ENCODE measurements at places on chromosomes 5 and 9.
A peak's percentile ranks its signal among the peaks of the same experiment; 100 is the strongest.

DNA sequence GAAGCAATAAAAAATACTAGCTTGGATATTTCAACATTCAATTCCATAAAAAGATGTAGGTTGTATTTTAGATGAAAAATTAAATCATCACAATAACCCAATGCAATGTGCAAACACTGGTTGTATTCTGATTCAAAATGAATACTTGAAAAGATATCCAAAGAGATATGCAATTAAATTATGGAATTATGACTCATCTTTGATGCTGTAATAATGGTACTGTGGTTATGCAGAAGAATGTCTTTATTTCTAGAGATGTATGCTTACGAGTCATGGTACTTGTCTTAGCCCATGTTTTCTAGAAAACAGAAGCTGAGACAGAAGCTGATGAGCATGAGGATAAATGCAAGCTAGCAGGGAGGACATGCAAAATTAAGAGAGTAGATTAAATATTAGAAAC, 1941.4 kb upstream of the NUDT12 start:
- DNase-seq: no peak

GRCh38 chr5:89106480-89106879, 223.5 kb upstream of the MEF2C start:
- no peak for DNase-seq

- no peak for DNase-seq
Observed at GRCh38 chr5:172745838-172746237, 25.2 kb downstream of the DUSP1 start.

GRCh38 chr5:36948041-36948440, 71.5 kb downstream of the NIPBL start:
- DNase-seq: no peak

DNA sequence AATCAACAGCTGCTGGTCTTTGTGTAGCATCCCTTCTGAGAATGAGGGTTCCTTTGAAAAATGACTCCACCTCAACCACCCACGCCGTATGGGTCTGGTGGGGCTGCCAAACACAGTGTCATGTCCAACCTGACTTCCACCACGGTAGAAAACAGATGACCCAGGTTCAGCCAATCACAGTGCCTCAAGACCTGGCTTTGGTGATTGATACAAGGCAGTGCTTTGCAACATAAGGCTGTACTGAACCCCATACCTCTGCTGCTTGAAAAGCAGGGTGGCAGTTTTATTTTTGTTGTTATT, 11.5 kb upstream of the TGFBR1 start:
- DNase-seq: peak; percentile 71

GRCh38 chr5:32436553-32437242, 7.8 kb downstream of the ZFR start:
- no peak for DNase-seq

DNA sequence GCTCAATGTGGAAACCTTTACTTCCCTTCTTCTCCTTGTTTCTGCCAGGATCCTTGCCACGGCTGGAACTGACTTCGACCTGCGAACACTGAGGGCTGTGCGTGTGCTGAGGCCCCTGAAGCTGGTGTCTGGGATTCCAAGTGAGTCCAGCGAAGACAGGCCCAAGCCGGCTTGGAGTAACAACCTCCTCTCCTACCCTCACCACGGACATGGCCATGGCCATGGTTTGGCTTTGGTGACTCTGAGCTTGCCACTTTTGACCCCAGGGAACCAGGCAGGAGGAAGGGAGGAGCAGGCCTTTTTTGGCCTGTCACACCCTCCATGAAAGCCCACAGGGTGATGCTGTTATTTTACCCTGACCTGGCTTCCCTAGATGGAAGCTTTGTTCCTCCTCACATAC, 35.5 kb downstream of the CACNA1B start:
- DNase-seq: no peak

- no peak for DNase-seq
Observed at GRCh38 chr5:171850324-171850947, 64.8 kb downstream of the SMIM23 start.

DNA sequence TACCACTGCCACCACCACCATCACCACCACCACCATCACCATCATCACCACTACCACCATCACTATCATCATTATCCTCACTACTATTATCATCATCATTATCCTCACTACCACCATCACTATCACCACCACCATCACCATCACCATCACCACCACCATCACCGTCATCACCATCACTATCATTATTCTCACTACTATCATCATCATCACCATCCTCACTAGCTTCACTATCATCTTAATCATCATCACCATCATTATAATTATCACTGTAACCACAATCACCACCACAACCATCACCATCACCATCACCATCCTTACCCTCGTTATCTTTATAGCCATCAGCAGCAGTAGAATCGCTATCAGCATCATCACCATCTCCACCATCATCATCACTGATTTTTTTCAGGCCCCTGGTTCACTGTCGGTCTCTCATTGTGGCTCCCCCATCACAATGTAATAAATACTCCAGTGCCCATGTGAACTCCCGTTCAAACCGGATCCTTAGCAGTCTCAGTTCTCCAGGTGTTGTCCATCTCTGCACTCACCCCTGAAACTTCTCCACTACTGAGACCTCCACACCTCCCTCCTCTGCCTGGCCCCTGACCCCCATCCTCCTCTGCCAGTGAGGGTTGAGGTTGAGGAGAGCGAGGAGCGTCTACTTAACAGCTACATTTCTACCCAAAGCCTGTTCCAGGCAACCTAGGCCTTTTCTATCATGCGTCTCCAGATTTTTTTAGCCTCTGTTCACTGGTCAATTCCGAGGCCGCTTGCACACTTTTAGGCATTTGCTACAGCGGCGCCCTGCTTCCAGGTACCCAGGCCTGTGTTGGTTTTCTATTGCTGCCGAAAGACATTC, 238.2 kb downstream of the PBX3 start:
- DNase-seq: no peak

DNA sequence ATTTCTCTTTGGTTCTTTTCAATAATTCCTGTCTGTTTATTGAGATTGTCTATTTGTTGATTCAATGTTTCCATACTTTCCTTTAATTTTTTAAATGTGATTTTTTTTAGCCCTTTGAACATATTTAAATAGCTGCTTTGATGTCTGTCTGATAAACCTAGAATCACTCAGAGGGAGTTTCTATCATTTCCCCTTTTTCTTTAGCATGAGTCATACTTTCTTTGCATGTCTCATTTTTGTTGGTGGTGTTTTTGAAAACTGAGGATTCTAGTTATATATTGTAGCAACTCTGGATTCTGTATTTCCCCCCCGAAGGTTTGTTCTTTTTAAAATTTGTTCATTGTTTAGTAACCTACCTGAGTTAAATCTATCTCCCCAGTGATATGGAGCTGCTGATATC, 24.2 kb upstream of the ZNF618 start:
- no peak for DNase-seq

DNA sequence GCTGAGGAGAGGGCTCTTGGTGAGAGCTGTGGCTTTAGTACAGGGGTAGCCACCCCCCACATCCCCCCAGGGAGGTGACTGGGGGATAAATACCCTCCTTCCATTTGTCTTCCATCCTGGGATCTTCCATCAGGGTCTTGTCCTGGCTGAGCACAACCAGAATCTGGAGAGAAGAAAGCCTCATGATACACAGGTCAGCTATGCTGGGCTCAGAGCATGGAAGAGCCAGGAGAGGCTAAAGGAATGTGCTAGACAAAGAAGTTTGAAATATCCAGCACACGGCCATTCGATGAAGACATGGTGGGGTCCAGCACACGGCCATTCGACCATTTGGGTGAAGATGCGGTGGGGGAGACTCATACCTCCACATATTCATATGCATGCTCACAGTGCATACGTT, 30.0 kb downstream of the ROPN1L start:
- no peak for DNase-seq

- DNase-seq: no peak
Observed at GRCh38 chr5:123412206-123412605, 11.0 kb downstream of the CEP120 start.

DNA sequence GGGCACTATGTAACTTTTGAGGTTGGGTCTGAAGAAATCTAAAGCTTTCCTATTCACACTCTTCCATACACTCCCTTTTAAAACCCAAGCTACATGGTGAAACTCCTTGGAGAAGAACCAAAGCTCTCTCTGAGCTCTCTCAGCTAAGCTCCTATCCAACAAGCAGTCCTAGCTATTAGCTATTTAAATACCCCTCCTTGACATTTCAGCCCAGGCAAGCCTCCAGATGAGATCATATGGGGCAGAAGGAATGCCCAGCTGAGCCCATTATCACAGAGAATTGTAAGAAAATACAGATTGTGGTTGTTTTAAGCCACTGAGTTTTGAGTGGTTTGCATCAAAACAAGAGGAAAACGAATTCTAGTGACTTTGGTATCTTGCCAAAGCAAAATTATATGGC, 15.2 kb downstream of the HSPB3 start:
- DNase-seq: no peak

DNA sequence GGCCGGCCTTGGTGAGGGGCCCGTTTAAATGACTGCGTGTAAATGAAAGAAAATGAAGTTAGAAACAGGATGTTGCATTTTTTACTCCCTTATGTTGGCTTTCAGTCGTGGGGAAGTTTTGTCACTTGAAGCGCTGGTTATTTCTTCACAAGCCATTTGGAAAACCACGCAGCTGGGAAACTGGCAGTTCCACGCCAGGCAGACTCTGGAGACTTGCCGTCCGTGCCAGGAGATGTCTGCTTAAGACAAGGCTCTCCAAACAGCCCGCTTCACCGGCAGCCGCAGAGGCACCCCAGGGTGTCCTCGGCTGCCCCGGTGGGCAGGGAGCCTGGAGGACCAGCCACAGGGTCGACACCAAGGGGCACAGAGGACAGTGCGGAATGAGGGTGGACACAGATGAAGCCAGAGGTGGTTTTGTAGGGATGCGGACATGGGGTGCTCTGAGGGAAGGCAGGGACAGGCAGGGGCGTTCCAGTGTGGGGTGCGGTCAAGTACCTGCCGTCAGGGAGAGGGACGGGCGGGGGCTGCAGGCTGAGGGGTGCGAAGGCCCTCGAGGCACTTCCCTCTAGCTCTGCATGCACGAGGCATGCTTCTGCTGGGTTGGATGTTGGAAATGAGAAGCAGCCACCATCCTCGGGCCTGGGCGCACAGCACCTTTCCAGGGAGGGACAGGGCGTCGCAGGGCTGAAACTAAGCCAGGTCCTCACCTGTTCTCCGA, 11.1 kb upstream of the AJM1 start:
- DNase-seq: no peak

DNA sequence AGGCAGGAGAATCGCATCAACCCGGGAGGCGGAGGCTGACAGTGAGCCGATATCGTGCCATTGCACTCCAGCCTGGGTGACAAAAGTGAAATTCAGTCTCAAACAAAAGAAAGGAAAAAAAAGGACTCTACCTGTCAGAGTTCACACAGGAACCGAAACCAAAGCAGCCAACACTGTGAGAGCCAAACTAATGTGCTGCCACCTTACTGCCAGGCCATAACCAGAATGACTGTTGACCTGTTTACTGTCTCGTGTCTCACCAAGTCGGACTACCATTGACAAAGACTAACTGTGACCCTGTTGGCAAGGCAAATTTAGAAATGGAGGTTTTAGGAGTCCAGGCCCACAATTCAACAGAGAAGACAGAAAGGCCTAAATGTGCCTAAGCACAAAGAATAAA, 112.4 kb downstream of the ANXA2R start:
- DNase-seq: no peak

GRCh38 chr9:69153707-69154521, 20.2 kb upstream of the TJP2 start:
- no peak for DNase-seq

- no peak for DNase-seq
Observed at GRCh38 chr5:58261605-58262004, 198.3 kb downstream of the PLK2 start.

- no peak for DNase-seq
Observed at GRCh38 chr5:116388564-116389258, 185.9 kb downstream of the SEMA6A start.

DNA sequence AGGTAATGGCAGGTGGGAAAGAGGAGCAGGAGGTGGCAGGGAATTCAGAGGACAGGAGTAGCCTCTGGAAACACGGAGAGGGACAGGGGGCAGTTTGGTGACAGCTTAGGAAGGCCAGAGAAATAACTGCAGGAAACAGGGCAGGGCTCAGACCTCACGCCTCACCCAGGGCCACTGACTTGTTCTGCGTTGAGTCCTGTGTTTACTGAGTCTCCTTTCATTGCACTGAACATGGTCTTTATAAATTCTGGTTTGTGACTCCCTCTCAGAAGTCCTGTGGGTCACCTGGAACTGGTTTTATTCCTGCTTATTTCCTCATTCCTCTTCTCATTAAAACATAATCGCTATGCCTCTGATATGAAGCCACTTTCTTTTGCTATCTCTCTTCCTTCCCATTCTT, 55.2 kb upstream of the ZNF622 start:
- DNase-seq: no peak

DNA sequence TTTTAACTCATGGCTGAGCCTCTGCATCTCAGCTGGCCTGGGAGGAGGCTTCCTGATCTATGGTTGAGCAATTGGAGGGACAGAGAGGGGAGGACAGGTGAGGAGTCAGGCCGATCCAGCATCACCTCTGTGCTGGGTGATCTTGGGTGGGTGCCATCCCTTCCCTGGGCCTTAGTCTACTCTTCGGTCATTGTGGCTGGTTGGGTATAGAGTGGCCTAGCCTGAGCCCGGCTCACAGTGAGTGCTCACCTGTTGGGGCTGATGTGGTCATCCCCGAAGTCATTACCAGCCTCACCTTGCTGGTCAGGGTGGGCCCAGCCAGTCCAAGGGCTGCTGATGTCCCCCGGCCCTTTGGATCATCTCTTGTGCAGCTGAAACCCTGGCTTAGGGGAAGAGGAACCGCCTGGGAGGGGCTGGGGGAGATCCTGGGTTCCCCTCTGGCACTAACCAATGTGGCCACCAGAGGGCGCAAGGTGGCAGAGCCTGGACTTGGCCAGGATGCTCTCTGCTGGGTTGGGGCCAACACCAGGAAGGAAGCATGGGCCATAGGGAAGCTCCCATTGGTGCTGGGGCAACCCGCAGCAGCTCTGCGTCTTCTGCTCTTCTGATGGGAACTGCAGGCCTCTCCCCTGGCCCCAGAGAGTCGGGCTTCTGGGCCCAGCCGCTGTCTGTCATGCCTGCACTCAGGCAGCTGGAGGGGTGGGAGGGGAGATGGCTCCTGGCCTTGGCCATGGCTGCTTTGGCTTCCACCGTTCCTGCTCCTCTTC, 17.3 kb upstream of the ODF2 start:
- DNase-seq: peak; percentile 85

- DNase-seq: no peak
Observed at GRCh38 chr9:76415731-76416130, 21.5 kb upstream of the RFK start.

DNA sequence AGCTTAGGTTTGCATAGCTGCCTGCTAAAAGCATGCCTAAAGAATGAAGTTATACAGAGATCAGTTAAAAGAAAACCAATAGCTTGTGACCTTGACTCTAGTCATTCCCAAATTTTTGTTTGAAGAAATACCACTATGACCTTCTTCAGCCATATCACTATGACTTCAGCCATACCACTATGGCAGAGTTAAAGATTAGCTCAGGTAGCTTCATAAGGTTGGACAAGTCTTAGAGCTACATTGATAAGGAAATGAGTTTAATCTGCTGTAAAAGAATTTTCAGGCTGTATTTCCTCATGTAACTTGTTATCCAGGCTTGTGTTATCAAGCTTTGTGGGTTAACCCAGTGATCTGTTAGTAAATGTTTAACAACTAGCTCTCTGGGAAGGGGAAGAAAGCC, 30.7 kb downstream of the C6 start:
- DNase-seq: no peak

Measured in activated CD4-positive, alpha-beta memory T cell treated with anti-CD3 and anti-CD28 coated beads, Interleukin-2, amount 10 ng/mL, durations not matched to agents 7 days and 5 days (primary cell).